ENCODE measurements at places on chromosomes 7 and 10.

- DNase-seq: no peak
Observed at GRCh38 chr10:17101910-17102266, 27.7 kb downstream of the CUBN start.

DNA sequence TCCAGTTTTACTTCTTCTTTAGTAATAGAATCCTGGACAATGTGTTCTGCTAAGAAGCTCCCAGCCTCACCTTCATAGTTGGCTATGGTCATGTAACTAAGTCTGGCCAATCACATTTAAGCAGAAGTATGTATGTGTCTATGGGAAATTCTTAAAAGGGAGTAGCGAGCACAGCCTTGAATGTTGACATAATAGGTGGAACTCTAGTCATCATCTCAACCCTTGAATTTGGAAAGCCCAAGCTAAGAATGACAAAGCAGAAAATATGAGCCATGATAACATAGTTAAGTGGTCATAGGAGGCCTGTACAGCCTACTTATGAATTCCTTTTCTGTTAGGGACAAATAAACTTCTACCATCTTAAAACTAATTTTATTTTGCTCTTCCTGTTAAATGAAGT lies 134.1 kb downstream of the MAGI2 start:
- DNase-seq: no peak

DNA sequence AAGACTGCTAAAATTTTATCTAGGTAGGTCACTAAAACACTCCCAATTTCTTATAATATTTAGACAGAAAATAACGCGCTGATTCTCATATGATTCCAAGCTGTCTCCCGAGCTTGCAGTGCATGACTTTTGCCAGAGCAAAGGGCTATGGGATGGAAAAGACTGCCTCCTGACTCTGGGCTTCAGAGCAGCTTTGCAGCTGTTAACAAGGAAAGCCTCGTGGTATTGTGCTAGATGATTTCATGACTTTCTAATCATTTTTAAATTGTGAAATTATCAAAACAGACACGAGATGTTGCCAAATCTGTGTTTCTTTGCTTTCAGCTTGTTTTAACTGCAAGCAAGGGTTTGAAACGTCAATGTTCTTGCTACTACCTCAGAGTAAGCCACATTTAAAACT lies 238.3 kb downstream of the AGMO start:
- DNase-seq: no peak

- no peak for DNase-seq
Observed at GRCh38 chr10:90925079-90926029, 4.5 kb upstream of the ANKRD1 start.

DNA sequence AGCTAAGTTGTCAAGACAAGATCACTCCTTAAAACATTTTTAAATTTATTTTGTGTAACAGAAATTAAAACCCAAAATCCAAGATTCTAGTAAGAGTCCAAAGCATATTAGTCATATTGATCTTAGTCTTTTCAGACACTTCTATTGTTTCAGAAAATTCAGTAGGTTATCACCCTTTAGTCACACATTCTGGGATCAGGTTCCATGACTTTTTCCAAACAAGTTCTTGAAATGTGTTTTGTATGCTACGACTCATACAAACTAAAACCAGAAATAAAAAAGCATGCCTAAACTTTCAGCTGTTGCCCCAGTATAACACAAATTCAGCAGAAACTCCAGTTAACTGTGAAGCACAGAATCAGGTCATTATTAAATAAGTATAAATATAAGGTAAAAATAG lies 10.7 kb downstream of the SEMA3D start:
- DNase-seq: no peak

Data from stimulated activated CD4-positive, alpha-beta T cell treated with anti-CD3 and anti-CD28 coated beads, Interleukin-1b, Interleukin-23, amount 100 ng/mL, for 1 hour (primary cell).